ENCODE measurements at places on chromosomes 2 and 18.

DNA sequence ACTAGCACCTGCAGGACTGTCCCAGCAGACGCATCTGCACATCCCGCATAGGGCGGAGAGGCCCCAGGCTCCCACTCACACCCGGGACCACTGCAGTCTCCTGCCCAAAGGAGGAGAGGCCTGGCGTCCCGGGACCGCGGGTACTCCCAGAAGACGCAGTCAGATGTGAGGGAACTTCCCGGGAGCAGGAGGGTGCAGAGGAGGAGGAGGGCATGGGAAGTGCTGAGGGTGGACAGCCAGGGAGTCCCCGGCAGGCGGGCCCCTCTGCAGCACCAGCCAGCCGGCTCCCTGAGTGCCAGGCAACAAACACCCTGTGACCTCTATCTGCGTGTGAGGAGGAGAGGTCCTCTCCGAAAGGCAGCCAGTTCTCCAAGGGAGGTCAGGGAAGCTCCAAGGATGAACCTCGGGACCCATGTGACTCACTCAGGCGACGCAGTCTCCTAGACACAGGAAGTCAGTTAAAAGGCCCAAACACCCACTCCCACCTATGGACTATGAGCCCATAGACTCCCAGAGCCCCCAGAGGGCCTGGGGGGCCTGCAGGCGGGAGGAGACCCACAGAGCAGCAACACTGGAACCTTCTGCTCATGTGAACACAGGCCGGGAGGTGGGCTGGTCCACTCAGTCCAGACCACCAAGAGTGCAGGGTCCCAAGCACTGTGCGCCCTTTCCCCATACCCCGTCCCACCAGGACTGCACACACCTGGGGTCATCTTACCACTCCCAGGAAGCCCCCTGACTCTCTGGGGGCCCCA, 4.2 kb downstream of the PXDN start:
- DNase-seq, result no peak

- DNase-seq, result no peak
Measured at GRCh38 chr2:174675615-174676014, 78.0 kb upstream of the WIPF1 start.

DNA sequence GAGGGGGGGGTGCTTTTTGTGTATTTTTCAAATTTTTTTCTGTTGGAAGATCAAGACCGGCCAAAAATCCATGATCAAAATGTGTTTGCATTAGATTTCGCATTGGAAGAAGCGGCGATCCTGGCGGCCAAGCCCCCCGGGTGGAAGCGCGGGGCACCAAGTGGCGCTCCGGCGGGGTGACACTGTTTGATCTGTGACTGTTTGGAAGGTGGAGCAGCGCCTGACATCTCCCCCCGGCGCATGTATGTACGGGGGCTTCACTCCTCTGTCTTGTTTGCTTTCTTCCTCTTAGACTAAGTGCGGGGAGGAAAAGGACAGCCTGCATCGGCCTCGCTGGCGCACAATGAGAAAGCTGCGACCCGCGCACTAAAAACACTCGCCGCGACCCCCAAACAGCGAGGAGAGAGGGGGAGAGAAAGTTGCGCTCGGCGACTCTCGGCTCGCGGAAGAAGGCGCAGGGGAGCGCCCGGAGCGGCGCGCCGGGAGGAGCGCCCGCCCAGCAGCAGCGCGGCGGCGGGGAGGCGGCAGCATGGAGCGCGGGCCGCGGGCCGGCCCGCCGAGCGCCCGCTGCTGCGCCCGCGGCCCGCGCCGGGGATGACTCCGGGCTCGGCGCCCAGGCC, 515 bp downstream of the TSHZ1 start:
- no peak for DNase-seq

DNA sequence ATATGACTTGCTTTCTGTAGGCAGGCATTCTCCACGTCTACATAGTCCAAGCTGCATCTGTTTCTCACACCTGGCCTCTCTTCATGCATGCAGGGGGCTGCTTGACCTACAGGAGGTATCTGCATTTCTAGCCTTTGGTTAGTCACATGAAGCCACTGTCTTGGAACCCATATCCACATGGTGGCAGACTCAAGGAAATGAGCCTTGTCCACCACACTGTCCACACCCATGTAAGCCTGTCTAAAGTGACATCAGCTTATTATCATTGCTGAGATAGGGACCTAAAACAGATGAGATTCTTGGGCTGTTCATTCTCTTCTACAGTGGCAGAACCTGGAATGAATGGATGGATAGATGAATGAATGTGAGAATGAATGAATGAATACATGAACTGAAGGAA, 160.4 kb downstream of the DOCK10 start:
- DNase-seq, result no peak

DNA sequence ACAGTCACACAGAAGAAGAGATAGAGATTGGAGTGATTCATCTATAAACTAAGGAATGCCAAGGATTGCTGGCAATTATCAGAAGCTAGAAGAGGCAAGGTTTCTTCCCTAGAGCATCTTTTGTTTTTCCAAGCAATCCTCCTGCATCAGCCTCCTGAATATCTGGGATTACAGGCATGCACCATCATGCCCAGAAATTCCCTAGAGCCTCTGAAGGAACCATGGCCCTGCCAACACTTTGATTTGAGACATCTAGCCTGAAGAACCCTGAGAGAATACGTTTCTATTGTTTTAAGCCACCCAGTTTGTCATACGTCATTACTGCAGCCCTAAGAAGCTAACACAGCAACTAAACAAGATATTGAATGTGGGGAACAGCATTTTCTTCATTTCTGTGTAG, 525.0 kb downstream of the ERBB4 start:
- DNase-seq, result no peak

DNA sequence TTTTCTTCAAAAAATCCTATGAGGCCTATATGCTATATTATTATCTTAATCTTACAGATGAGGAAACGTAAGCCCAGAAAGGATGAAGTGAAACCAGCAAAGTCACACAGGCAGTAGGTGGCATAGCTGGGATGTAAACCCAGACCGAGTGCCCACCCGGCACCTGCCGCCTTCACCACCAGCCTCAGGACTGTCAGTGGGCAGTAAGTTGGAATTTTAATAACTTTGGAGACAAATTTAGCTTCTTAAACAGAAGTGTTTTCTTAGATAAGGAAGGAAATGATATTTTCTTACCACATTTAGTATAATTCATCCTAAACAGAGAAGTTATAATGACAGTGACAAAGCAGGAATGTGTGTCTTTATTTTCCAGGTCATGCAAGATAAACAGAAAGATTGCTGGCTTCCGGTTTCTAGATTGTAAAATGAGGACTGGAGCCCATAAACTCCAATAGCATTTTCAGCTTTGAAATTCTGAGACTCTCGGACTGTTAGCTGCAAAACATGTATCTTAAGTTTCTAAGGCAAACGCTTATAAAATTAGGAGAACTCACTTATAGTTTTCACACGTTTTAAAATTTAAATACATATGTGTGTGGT, 59.3 kb downstream of the CD8B2 start:
- no peak for DNase-seq

- no peak for DNase-seq
Measured at GRCh38 chr2:17518212-17519154, at the start of gene RAD51AP2. Gene RAD51AP2, minus strand, starts transcription at chr2:17518440. Its CDS starts 25 bp downstream, at chr2:17518415.

GRCh38 chr2:189393440-189394111, 47.7 kb upstream of the WDR75 start:
- DNase-seq, result no peak

- DNase-seq, result no peak
Measured at GRCh38 chr2:170530284-170530745, 184.8 kb upstream of the SP5 start.

DNA sequence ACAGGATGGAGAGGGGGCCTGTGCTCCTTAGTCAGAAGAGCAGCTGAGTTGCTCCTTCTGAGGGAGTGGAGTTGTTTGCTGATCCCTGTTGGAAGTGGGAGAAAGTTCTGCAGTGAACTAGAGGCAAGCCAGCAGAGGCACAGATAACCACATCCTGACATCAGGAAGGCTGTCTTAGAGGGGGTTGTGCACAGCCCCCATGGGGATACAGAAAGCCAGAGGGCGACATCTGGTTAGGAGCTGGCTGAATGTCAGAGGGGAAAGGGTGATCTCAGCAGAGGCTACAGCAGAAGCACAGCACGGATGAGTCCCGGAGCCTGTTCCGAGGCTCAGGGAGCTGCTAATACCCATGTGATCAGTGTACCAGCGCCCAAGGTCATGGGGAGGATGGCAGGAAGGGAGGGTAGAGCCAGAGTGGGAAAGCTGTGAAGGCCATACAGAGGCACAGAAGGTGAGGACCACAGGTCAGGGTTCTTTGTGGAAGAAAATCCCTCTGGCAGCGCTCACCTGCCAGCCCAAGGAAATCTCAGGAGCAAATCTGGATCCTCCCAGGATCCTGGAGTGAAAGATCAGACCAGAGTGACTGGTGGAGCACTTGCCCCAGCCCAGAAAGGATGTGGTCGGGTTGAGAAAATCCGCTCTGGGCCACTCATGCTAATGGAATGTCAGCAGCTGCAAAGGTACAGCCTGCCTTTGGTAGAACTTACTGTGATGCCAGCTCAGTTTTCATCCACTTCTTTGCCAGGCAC, 111.8 kb downstream of the STPG4 start:
- DNase-seq, result no peak

GRCh38 chr2:104047516-104047915, 806.4 kb upstream of the POU3F3 start:
- no peak for DNase-seq

DNA sequence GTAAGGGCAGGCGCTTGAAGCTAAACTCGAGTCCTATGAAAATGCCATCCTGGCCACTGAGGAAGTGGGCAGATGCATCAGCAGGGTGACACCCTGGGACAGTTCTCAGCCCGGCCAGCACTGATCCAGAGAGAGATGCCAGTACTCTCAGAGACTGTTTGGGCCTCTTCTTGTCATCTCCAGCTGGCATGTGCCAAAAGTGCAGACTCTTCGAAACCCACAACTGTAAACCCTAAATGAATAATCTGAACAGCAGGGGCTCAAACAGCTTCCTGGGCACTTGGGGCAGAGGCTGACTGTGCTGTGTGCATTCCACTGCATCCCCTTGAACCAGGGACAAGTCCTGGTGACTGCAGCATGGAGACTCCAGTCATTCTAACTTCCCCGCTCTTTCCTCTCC, 204.2 kb upstream of the SMAD2 start:
- no peak for DNase-seq

DNA sequence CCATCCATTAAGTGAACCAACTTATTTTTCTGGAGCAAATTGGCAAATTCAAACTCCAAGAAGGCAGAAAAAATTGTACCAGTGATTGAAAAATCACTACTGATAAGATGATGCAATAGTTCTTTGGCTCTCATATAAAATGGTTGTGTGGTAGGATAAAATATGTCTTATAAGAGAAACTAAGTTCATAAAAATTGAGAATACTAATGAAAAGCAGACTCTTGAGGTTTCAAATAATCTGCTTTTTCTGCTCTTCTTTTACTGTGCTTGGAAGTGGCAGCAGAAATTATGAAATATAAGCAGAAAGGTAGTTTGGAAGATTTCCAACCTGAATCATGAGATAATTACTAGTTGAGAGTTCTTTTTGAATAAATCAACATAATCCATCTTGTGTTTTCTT, 61.9 kb downstream of the PPP1R1C start:
- DNase-seq, result no peak

DNA sequence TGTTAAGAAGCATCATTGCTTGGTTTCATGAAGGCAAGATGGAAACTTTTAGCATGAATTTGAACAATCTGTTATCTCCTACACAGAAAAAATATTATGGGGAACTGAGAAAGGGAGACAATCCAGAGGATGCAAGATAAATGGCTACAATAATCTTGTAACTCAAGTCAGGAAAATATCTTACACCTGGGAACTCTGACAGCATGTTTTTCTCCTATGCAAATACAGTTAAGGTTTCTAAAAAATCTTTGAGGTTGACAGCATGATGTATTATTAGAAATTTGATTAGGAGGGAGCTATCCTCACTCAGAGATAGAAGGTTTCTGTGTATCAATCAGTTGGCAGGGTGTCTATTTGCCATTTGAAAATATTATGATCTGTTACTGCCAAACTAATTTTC, 75.6 kb downstream of the GPD2 start:
- no peak for DNase-seq

GRCh38 chr2:85732467-85733120, 21.2 kb upstream of the ATOH8 start:
- no peak for DNase-seq

DNA sequence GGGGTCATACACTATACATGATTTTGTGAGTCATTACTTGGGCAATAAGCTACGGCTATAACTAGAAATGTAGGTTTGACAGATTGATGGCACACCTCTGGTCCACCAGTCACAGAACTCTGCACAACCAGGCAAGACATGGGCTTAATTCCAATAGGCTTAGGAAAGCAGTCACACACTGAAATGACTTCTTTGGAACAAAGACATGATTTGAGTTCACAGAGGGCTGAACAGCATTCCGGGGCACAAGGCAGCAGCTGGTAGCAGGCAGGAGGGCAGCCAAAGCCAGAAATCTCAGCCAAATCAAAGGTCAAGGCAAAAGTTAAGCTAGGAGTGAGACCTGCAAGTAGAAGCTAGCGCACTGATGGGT, 27.4 kb downstream of the FABP1 start:
- DNase-seq, result no peak

GRCh38 chr2:134738141-134738870, 19.5 kb upstream of the TMEM163 start:
- no peak for DNase-seq
